ENCODE measurements at places on chromosomes 5 and 9.

DNA sequence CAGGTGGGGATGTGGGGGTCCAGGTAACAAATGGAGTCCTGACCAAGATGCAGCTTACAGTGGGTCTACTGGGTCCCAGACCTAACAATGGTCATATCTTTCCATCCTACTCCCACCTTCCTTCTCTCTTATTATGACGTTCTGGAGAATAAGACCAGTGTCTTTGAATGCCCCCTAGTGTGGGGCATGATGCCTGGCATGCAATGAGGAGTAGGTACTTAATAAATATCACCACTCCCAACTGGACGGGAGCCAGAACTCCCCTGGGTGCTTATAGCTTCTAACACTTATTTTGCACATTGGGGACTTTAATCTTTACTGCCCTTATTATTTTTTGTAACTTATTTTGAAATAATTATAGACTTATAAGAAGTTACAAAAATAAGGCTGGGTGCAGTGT, 98.2 kb downstream of the NDFIP1 start:
- DNase-seq = no peak

DNA sequence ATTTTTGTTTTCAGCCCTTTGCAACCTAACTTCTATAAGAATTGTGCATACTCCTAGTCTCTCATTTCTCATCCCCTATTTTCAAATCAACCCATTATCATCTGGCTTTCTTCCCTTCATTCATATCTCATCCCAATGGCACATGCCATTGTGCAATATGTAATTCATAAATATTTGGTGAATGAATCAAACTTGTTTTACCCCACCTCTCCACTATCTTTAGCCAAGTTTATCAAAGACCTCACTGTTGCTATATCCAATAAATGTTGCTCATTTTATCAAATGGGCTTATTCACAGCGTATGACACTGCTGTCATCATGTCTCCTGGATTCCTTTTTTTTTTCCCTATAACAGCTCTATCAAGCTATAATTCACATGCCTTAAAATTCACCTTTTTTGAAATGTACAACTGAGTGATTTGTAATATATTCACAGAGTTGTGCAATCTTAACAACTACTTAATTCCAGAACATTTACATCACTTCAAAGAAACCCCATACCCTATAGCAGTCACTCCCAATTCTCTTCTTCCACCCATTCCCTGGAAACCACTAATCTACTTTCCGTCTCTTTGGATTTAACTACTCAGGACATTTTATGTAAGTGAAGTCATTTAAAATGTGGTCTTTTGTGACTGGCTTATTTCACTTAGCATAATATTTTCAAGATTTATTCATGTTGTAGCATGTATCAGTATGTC, 214.4 kb upstream of the PAPPA start:
- no peak for DNase-seq

DNA sequence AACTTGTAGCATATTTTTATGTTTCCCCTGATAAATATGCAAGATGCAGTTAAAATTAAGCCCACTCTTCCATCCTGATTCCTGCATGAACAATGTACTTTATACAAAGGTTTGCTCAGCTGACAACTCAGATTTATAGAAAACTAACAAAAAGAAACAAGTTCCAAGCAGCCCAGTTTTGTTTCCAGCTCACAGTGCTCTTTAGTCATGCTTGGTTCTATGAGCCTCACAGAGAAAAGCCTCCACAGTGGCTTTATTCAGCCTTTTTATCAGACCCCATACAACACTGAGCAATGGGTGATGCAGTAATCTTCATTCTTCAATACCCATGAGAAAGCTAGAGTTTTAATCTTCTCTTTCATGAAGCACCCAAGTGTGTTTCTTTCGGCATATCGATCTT, 329.6 kb downstream of the SLCO4C1 start:
- DNase-seq = no peak

- no peak for DNase-seq
Measured at GRCh38 chr5:151153300-151153699, 4.3 kb downstream of the ANXA6 start.

DNA sequence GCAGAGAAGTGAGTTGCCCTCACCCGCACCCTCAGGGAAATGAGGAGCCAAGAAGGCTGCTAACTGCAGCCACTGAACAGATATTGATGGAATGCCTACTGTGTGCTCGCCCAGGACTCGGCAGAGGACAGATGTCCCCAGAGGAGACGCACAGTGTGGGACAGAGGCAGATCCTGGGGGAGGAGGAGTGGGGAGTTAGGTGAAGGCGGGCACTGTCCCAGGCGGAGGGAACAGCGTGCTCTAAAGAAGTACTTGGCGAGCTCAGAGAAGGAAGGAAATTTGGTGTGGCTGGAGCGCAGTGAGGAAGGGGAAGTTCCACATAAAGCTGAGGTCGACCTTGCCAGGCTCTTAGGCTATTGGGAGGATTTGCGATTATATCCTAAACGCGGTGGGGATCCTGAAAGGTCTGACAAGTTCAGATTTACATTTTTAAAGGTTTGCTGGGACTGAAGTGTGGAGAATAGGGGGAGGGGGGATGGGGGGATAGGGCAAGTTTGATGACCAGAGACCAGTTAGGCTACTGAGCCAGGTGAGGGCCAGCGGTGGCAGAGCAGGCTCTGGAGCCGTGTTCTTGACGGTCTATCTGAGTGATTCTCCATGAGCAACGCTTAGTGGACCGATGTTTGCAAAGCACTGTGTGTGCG, 23.6 kb upstream of the CERCAM start:
- no peak for DNase-seq
